Upper lobe of left lung (tissue), 6 donors: ENCODE measurements at places on chromosomes 12 and 14. TPM values are rescaled to one million over a fixed set of nuclear protein-coding genes. Genes with fewer than 3 reads are reported as not detected.

RHNO1 gene
- total RNA-seq: 12.9 TPM

GMFB gene
- total RNA-seq: 18.0 TPM

WDHD1 gene
- total RNA-seq: 1.8 TPM

DNA sequence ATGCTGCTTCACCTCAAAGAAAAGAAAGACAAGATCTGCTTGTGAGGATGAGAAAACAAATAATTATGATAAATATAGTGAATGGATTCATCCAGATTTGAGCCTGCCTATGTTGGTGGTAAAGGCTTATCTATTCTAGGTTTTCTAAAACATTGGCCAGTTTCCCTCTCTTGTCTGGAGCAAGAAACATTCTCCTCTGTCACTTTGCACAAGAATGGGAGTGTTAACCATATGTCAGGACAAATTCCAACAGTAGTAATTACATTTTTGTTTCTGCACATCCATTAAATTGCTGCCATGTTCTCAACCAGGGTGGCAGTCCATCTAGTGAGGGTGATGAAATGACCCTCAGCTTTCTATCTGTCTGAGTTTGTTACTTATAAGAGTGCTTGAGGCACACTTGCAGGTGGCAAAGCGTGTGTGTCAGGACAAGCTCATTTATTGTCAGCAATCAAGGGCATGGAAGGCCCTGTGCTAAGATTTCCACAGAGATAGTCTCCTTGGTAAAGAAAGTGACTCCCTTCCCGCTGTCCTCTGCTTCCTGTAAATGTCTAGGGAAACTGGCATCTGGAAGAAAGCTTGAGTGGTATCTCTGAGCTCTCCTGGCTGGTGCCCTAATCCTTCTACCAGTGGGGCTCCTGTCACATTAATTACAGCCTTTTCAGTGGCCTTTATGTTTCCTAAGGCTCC, 502.1 kb upstream of the FLRT2 start:
- H3K4me1 ChIP-seq: no peaks in the 10 kb centered on the region
- DNase-seq: no peak
- H3K36me3 ChIP-seq: no peaks in the 10 kb centered on the region
- no peak overlapping the region for H3K4me3 ChIP-seq

- no peaks in the 10 kb centered on the region for H3K4me1 ChIP-seq
- no peaks in the 10 kb centered on the region for H3K27me3 ChIP-seq
- no peaks in the 10 kb centered on the region for H3K36me3 ChIP-seq
These were observed 56.6 kb downstream of the EID3 start for GRCh38 chr12:104360157-104360556.

GRCh38 chr12:47801170-47801903, 18.4 kb downstream of the HDAC7 start:
- H3K4me3 ChIP-seq: no peak overlapping the region
- H3K4me1 ChIP-seq: peaks cover 82% of the 10 kb centered on the region
- H3K36me3 ChIP-seq: peaks cover 19% of the 10 kb centered on the region

- DNase-seq: peak; percentile 50
- no peaks in the 10 kb centered on the region for H3K36me3 ChIP-seq
- no peaks in the 10 kb centered on the region for H3K27me3 ChIP-seq
These were observed 50.9 kb upstream of the BICDL1 start for GRCh38 chr12:119938049-119938667.
